Fibroblast of mammary gland (primary cell): ENCODE measurements at places on chromosomes 5 and 9.

DNA sequence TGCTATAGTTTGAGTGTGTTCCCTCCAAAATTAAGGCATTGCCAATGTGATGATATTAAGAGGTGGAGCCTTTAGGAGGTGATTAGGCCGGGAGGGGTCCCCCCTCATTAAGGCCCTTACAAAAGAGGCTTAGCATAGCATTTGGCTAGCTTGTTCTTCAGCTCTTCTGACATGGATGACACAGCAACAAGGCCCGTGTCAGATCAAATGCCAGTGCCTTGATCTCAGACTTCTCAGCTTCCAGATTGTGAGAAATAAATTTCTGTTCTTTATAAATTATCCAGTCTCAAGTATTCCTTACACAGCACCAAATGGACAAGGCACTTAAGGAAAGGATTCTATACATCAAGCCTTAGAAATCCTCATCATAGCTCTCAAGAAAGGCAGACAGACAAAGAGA lies 31.8 kb downstream of the SLC38A9 start:
- DNase-seq: no peak

GRCh38 chr9:134842321-134842720 lies 38.3 kb upstream of the FCN2 start:
- DNase-seq: no peak

DNA sequence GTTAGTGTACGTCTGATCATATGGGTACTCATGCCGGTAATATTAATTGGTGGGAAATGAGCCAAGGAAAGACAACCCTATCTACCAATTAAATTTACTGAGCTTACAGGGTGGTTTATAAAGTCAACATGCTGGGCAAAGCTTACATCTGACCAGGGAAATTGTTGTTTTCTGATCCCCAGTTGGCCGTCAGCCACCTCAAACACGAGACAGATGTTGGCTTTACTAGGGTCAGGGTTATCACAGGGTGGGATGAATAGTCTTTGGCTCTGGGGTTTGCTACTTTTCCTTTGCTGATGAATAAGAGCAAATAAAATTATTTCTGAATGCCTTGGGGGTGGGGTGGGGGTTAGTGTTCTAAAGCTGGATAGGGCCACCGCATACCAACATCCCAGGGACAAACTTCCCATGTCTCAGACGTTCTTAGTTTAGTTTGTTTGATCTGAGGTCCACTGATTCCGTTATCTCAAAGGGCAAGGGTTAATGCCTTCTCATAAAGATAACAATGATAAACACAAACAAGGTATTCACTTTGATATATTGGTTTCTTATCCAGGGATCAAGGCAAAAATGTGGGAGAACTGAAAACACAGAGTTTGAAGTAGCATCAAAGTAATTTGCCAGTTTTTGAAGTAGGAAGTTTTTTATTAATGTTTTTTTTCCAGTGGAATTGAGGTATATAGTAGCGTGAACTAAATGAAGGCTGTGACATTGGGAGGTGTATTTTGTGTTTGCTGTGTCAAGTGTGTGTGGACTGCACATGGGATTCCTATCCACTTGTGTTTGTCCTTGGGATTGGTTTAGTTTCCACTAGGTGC lies 109.1 kb upstream of the RPS23 start:
- DNase-seq: peak; percentile 71

DNA sequence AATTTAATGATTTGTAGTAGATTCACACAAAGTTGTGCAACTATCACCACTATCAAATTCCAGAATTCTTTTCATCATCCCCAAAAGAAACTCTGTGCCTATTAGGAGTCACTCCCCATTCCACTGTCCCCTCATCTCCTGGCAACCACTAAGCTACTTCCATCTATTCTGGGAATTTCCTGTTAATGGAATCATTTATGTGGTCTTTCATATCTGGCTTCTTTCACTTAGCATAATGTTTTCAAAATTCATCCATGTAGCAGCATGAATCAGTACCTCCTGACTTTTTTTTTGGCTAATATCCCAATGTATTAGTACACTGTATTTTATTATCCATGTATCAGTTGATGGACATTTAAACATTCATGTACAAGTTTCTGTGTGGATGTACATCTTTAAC lies 157.6 kb downstream of the TTC39B start:
- DNase-seq: peak; percentile 23

- DNase-seq: peak; percentile 100
Observed at GRCh38 chr5:32027717-32028458, 146.2 kb downstream of the GOLPH3 start.
